ENCODE measurements at places on chromosomes 1 and 21.
A peak's percentile ranks its signal among the peaks of the same experiment; 100 is the strongest.

DNA sequence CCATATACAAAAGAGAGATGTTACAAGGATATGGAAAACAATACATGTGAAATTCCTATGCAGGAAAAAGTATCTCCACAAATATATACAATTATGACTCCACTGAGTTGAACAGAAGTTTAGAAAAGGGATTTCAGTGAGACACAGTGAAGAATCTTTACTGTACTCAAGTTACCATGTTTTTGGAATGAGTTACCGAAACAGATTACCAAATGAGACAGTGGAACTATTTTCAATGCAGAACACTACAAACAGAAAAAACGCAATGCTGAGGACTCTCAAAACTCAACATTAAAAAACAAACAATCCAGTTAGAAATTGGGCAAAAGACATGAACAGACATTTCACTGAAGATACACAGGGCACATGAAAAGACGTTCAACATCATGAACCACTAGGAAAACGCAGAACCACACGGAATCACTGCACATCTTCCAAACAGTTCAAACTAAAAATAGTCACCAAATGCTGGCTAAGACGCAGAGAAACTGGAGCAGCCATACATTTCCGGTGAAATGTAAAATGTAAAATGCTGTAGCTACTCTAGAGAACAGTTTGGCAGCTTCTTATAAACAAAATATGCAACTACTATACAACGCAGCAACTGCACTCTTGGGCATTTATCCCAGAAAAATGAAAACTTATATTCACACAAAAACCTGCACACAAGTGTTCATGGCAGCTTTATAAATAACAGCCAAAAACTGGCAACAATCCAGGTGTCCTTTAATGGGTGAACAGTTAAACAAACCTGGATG lies 118.7 kb downstream of the UBR4 start:
- DNase-seq: no peak

GRCh38 chr1:81558291-81559076 lies 242.2 kb upstream of the ADGRL2 start:
- no peak for DNase-seq

DNA sequence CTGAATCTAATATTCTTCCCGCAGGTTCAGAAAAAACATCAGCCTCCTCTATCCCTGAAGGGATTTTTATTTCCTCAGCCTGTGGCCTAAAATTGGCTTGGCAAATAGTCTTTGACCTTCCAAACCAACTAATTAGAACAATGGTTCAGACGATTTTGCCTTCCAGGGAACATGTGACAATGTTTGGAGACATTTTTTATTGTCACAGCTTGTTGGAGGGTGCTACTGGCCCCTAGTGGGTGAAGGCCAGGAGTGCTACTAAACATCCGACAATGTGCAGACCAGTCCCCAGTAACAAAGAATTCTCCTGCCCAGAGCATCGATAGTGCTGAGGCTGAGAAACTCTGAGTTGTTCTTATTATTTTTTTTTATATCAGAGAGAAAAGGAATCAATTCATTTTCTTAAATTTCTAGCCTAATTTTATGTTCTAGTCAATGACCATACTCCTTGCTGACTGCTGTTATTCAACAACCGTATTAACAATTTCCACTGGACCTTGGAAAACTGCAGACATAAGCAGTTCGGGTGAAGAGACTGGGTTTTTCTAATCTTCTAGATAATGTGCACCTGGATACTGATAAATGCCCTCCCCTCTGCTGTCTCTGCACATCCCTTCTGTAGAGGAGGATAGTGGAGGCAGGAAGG lies 280.7 kb downstream of the LMX1A start:
- no peak for DNase-seq

DNA sequence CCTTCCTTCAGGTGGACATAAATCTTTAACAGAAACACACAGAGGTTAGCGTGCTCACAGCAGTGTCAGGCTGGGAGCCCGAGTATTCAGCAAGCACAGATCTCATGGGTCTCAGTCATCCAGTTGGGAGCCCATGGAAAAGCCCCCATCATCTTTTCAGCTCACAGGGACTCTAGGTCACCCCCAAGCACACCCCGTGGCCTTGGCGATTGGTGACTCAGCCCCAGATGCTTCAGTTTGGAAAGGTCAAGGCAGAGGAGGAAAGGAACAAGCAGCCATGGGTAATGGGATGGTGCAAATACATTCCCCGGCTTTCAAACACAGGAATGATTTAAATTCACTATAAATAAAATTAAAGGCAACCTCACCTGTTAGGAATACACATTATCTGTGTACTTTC lies 88.9 kb downstream of the PGBD5 start:
- DNase-seq: no peak

- no peak for DNase-seq
Observed at GRCh38 chr1:171446386-171446785, 38.9 kb upstream of the PRRC2C start.

DNA sequence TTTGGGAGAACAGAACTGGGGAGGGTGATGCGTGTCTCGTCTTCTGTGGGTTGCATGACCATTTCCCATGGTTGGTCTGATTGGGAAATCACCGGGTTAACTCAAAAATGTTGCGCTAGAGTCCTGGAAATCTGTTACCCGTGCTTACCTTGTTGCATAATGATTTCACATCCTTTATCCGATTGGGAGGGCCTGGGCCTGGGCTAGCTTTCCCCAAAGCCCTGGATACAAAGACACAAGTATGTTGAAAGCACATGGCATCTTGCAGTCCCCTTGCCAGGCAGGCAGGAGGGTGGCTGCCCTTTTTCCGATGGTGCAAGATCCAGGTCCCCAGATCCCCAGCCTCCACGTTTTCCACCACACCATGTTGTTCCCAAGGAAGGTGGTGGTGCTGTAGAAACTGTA lies 582 bp downstream of the TRPM2 start:
- no peak for DNase-seq

- DNase-seq: no peak
Observed at GRCh38 chr21:42063191-42063570, 7.9 kb upstream of the UMODL1 start.

DNA sequence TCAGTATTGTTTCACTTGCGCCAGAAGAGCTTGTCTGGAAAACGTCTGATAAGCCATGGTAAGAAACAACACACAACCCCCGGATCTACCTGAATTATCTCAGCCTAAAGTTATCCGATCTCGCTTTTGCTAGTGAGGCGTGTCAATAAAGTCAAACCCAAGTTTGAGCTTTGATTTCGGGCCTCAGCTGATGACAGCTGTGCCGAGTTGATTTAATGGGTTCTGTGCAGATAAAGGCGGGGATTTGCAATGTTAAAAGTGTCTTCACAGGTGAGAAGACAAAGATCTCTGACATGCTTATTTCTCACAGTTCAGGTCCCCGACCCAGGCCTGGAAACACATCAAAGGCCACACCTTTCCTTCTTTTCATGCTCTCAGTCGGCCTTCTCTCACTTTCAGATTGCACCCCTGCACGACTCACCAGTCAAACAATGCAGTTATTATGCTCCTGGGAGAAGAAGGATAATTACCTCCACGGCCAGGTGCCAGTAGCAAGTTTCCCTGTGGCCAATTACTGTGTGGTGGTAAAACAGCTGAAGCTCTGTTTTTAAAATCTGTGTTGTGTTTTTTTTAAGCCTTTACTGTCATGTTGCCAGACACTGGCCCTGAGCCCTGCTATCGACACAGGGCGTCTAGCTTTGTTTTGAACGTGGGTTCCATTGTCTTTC lies 245.3 kb upstream of the RUNX1 start:
- no peak for DNase-seq

DNA sequence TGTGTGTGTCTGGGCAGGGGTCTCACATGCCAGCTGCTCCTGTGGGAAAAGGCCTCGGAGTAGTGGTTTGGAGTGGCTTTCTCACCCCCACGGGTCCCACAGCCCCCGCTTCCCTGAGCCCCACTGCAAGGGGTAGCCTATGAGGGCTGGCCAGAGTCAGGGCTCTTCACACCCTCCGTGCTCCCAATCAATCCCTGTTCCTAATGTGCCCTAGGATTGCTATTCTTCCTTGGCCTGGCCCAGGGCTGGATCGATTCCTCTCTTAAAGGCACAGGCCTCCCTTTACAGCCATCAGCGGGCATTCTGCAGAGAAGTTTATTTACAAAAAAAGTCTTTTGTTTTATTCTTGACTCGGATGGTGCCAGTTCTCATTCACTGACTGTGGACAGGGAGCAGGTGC lies 19.3 kb upstream of the ACTL8 start:
- DNase-seq: no peak

DNA sequence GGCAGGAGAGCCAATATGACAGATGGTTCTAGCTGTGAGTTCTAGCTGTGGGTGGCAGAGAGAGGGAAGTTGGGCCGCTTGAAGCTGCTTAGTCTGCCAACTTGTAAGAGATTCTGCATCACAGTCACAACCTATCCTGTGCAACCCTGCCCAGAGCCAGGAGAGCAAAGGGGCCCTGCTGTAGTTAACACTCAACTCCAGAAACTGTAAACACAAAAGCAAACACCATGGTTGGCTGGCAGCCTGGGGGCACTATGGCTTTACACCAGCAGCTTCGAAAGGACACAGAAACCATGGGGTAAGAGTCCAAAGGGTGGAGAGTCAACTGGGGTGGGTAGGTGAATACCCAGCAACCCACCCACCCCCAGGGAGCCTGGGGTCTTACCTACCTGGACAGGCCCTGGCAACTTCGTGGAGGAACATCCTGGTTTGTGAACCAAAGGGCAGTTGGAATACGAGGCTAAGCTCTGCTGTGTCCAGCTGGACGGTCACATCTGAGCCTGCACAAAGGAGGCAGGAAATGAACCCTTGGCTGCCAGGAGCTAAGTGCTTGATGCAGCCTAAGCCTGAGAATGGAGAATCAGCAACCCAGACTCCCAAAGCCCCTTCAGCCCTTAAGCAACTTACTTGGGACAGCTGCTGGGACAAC lies 6.4 kb downstream of the INPP5B start:
- no peak for DNase-seq

GRCh38 chr1:163928651-163929050 lies 606.9 kb downstream of the NUF2 start:
- no peak for DNase-seq

- no peak for DNase-seq
Observed at GRCh38 chr21:34983680-34984086, 65.4 kb downstream of the RUNX1 start.

DNA sequence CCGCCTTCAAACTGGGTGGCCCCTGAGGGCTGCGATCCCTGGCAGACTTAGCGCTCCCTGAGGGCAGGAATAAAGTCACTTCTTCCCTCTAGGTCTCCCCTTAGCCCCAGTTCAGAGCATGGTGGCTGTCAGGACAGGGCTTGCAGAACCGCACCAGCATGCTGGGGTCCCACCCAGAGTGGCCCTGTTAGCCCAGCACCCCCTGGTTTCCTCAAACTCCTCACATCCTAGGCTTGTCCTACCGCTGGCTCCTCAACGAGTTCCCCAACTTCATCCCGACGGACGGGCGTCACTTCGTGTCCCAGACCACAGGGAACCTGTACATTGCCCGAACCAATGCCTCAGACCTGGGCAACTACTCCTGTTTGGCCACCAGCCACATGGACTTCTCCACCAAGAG lies 15.8 kb downstream of the CNTN2 start:
- DNase-seq: no peak

GRCh38 chr1:21857840-21858670 lies 46.0 kb downstream of the LDLRAD2 start:
- DNase-seq: no peak

- DNase-seq: no peak
Observed at GRCh38 chr1:60245324-60245723, 171.8 kb upstream of the C1orf87 start.

GRCh38 chr1:172449585-172450523 lies 6.0 kb upstream of the PIGC start:
- DNase-seq: peak; percentile 25

DNA sequence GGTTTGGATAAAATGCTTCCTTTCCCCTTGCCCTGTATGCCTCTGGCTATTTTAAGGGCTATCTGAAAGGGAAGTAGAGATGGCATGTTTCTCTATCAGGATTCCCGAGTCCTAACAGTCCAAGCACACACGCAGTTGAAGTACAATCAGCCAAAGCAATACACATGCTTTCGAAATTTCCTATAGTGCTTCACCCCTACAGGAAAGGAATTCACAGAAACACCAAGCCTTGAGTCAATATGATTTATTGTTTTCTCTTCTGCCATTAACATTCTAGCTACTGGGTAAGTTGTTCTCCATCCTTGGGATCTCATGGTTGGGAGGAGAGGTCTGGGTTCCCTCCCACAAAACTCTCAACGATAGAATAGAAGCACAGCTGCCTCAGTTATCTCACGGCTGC lies 8.7 kb downstream of the ITLN1 start:
- DNase-seq: no peak

DNA sequence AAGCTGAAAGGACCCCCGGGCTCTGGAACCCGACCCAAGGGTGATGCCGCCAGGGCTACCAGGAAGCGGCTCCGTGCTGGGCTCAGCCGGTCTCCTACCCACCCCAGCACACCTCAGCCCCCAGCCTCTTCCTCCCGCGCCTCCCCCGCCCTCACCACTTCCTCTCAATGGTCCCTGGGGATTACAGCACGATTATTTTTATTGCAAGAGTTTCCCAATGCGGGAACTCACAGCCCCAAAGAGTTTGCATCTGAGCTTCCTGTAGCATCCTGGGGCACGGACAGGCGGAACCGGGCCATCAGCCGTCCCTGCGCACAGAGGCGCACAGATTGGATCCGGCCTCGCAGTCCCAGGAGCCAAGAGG lies 8.7 kb upstream of the SLX9 start:
- no peak for DNase-seq

DNA sequence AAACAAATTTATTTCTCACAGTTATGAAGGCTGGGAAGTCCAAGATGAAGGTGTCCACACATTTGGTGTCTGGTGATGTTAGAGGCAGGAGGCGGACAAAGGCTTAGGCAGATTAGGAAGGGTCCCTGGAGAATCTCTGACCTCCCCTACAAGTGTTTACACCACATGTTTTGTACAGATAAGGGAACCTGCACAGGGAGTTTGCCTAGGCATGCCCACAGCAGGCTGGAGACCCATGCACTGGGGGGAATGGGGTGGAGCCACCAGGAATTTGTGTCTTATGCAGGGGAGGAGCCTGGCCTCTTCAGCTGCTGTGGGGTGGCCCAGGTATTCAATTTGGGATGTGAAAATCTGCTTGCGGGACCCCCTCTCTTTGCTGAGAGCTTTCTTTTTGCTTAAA lies 131.3 kb downstream of the PATJ start:
- DNase-seq: no peak

DNA sequence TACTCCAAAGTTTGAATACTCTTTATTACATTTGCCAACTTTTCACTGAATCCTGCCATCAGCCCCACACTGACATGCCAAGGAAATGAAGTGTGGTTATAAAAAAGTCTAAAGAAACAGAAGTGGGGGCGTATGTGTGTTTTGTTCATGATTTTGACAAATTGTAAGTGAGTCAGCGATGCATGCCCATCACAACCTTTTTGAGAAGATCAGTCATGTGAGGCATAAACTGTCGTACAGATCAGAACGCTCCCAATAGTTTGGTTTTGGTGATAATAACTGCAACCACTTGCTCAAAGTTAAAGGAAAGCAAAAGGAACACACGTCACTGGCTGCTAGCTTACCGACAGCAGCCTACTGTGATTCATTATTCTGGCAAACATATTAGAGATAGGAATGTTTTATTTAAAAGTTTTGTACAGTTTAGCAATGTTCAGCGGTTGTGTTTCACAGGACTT lies 95.6 kb downstream of the RGS2 start:
- no peak for DNase-seq
